ENCODE measurements at places on chromosomes 6 and 20. TPM values are rescaled to one million over a fixed set of nuclear protein-coding genes. Genes with fewer than 3 reads are reported as not detected.

DNA sequence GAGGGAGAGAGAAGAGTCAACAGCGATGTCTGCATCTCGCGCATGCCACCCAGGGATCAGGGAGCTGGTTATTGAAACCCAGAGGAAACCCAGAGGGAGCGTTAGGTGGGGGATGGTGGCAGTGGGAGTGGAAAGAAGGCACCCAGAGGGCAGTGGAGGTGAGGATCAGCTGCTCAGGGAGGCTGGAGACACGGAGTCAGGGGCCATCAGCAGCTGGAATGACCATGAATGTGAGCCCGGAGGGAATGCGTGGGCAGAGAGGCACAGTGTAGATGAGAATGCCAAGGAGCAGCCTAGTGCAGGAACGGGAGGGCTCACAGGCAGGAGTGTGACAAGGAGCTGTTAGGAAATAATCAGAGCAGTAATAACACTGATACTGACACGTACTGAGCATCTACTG lies 36.2 kb downstream of the RSPO4 start:
- DNase-seq, result no peak

Gene OXT
- not detected for total RNA-seq

Gene ULBP1
- total RNA-seq, result 0.99 TPM

GRCh38 chr6:132246632-132247270 lies 154.5 kb downstream of the MOXD1 start:
- DNase-seq, result no peak

- DNase-seq, result no peak
These were observed 169.1 kb upstream of the AKAP12 start for GRCh38 chr6:151070631-151071051.

DNA sequence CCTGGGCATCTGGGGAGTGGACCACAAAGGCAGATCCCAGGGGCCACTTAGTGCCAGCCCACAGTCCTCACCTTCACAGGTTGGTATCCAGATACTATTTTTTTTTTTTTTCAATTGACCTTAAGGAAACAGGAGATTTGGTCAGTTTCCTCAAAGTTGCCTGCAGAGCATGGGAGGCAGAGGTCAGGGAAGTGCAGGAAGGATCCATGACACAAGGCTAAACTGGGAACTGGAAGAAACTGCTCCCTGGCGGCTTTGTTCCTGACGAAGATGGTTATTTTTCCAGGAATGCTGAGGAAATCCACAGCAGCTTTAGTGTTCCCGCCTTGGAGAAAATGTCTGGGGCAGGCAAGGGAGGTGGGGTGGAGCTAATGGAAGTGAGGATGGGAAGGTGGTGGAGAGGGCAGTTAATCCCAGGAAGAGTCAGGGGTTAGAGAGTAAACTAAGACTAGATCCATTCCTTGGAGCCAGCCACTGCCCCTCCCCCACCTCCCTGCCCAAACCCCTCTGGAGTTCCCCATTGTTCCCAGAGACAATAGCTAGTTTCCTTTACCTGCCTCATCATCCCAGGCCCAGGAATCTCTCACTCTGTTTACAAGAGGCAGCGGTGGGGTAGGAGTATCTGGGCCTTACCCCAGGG lies 14.3 kb upstream of the MYMX start:
- no peak for DNase-seq

Gene TPD52L2
- total RNA-seq, result 62.1 TPM

Data from activated naive CD4-positive, alpha-beta T cell treated with anti-CD3 and anti-CD28 coated beads, Interleukin-2, amount 50 U/mL, for 72 hours (primary cell).